ENCODE measurements at places on chromosomes 6 and 20. TPM values are rescaled to one million over a fixed set of nuclear protein-coding genes. Genes with fewer than 3 reads are reported as not detected.

CLPSL2 gene
- 0.60 TPM for total RNA-seq

POLH gene
- total RNA-seq: 8.3 TPM

BMP5 gene
- 0.05 TPM for total RNA-seq

MAS1L gene
- total RNA-seq: not detected

CARMIL1 gene
- 9.8 TPM for total RNA-seq

NELFE gene
- 75.8 TPM for total RNA-seq

C6orf15 gene
- total RNA-seq: not detected

OSTM1 gene
- total RNA-seq: 15.2 TPM

SOBP gene
- 1.2 TPM for total RNA-seq

TNF gene
- not detected for total RNA-seq

MUCL3 gene
- total RNA-seq: not detected

GDAP1L1 gene
- total RNA-seq: not detected

SPATS1 gene
- total RNA-seq: not detected

CST2 gene
- total RNA-seq: not detected

ADGRF1 gene
- 0.05 TPM for total RNA-seq

STMND1 gene
- not detected for total RNA-seq

SLC4A11 gene
- 6.2 TPM for total RNA-seq

SIGLEC1 gene
- total RNA-seq: not detected
